ENCODE measurements at places on chromosomes 11 and 22.

GRCh38 chr22:35835267-35835997 is 117.8 kb downstream of the APOL5 start:
- no peak for DNase-seq

DNA sequence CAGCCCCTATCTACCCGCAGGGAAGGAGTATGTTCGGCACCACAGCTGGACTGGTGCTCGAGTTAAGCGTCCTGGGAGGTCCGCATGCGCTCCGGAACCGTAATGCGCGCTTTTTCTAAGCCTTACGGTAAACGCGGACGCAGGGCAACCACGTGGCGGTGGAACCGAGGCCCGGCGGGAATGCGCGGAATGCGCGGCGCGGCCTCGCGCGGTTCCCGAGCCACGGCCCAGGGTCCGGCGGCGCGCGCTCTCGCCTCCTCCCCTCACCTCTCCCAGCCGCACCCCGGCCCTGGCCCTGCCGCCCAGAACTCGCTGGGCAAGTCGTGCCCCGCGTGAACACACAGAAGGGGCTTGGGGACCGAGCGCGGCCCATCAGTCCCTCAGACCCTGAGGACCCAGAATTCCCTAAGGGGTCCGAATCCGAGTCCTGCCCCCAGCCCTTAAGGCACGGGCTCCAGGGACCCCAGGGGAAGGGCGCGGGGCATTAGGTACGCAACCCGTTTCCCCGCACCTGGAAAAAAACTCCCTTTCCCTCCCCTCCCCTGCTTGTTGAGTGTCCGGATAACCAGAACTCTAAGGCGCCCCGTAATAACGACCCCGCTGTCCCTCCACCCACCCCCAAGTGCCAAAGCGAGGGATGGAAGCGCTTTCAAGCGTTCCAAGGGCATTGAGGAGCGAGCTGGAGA is 4.3 kb upstream of the CCND1 start:
- no peak for DNase-seq

GRCh38 chr22:44603767-44604166 is 98.2 kb upstream of the PRR5 start:
- DNase-seq: no peak

DNA sequence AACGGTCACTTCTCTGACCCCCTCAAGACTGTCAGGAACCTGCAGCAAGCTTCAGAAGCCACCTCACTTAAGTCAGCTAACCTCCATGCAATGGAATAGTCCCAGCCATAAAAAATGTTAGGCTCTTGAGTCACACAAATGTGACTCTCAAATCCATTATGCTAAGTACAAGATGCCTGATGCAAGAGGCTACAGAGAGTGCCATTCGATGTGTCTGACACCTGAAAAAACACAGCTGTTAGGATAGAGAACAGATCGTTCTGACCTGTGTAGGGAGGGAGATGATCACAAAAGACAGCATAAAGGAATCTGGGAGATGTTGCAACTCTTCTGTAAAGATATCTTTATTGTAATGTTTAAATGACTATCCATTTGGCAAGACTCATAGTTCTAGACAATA is 712.4 kb downstream of the TBC1D22A start:
- no peak for DNase-seq

DNA sequence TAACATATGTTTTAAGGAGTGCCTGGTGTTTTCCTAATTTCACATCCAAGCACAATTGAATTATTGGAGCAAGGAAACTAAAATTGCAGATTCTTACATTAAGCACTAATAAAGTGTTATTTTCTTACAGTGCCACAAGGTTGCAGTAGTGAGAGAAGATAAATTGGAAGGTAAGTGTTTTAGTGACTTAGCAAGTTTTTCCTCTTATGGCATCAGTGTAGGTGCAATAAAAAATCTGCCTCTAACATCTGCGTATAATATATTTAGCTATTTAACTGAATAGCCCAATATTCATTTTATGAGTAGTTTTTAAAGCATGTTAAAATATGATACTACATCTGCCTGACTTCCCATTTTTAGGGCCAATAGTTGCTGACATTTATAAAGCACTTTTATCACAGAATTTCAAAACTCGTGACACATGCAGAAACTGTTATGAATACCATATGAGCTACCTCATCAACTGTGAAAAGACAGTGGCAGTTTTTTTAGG is 19.0 kb downstream of the POLD3 start:
- peak; percentile 8 for DNase-seq

GRCh38 chr22:31474743-31475142 is 14.9 kb downstream of the EIF4ENIF1 start:
- no peak for DNase-seq

- DNase-seq: no peak
Measured at GRCh38 chr11:75193711-75194110, 42.8 kb downstream of the SLCO2B1 start.

GRCh38 chr11:69670158-69670845 is 4.9 kb downstream of the LTO1 start:
- DNase-seq: peak; percentile 34

DNA sequence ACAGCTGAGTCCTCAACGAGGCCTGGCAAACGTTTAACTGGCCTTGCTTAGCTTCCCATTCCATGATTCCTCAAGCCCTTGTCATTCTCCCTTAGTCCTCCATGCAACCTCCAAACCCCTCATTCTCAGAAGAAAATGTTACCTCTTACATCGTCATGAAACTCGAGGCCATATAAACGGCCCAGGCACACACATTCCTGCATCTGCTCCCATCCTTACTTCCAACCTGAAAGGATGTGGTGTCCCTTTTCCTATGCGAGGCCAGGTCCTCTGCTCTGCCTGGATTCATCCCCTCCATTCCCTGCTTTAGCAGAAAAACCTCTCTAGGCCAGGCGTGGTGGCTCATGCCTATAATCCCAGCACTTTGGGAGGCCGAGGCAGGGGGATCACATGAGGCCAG is 9.0 kb downstream of the MPZL3 start:
- DNase-seq: no peak

Data from NCI-H1694 treated with DMSO at 0.1 percent for 48 hours (cell line).